Omental fat pad (tissue), 4 donors: ENCODE measurements at places on chromosomes 7 and 10.

DNA sequence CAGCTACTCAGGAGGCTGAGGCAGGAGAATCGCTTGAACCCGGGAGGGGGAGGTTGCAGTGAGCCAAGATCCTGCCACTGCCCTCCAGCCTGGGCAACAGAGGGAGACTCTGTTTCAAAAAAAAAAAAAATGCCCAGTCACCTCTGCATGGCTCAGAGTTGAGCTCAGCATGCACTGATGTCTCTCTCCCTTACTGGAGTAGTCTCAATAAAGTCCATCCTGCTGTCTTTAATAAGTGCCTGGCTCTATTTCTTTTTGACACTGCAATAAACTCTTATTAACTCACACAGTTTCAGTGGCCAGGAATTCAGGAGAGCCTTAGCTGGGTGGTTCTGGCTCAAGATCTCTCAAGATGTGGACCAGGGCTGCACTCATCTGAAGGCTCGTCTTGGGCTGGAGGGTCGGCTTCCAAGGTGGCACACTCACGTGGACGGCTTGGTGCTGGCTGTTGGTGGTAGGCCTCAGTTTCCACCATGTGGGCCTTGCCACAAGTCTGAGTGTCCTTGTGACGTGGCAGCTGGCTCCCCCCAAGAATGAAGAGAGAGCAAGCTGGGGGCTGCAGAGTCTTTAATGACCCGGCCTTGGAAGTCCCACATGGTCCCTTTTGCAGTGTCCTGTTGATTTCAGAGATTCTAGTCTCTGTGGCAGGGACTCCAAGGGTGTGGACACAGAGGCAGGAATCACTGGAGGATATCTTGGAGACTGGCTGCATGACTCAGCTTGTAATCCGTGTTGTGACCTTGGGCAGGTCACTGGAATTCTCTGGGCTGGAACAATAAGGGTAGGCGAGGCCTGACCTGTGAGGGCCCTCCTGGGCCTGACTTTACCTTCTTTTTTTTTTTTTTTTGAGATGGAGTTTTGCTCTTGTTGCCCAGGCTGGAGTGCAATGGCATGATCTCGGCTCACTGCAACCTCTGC, 85.9 kb upstream of the KMT2C start:
- DNase-seq: no peak

DNA sequence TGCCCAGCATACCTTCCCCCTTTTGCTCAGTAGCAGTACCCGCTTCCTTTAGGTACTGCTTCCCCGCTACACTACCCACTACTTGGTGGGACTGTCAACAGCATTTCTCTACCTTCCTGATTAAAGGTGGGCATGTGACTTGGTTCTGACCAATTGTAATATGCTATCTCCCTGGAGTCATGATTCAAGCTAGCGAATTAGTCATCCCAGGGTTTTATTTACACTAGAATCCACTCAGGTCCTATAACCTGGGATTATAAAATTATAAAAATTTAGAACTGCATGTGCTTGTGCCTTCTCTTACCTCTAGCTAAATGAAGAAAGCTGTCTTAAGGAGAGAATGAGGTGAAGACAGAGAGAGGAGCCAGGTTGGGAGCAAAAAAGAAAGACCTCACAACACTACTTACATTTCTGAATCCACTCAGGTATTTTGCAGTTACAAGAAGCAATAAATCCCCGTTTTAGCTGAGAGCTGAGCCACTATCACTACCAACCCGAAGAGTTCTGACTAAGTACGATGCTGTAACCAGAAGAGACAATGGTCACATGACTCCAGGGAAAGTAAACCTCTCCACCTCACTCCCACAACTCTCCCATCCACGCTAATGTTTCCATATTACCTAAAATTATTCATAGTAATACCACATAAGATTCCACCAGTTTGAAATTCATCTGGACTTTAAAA, 9.7 kb downstream of the GBX1 start:
- DNase-seq: no peak

GRCh38 chr10:7506571-7506970, 95.7 kb upstream of the SFMBT2 start:
- no peak for DNase-seq

DNA sequence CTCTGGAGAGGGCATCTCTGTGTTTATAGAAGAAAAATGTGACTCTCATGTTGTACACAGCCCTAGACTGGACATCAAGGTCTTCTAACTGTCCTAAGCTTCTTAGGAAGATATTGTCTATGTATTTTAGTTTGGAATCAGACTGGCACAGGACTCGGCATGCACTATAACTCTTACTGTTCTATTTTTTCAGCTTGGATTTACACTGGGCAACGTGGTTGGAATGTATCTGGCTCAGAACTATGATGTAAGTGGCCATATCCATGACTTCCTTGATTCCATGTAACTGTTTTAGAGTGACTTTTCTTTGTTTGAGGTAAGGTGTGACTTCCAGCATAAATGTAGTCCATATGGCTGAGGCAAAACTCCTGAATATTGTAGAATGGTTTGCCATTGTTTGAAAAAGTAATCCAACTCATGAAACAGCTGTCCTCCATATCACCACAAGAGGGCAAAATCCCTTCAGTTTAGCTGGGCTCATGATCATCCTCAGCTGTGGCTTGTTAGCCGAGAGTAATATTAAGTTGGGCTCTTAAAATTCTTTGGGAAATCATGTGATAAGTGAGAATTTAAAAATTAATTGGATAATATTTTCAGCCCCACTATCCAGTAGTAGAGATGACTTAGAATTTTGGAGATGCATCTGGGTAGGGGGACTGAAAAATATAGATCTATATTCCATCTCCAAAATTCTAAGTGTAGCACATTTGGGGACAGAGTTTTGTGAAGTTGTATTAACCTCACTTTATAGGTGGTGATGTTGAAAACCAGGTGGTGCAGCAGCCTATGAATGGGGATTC, 10.4 kb downstream of the STMP1 start:
- DNase-seq: no peak

DNA sequence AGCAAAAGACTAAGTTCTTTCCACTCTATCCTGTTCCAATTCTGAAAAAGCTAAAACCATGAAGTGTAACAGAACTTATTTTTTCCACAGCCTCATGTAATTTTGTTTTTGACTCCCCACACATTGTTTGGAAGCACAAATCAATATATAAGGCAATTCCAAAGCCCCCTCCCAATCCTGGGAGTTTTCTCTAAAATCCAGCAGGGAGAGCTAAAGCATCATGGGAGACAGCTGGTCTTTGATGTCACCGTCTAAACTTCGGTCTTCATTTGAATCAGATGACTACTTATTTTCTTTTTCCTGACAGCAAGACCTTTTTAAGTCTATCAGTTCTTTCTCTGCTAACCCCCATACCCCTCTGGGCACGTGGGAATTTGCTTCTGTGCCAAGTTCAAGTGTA, 33.3 kb upstream of the PON1 start:
- no peak for DNase-seq

GRCh38 chr10:100519311-100520051, at the start of gene SEC31B:
Gene SEC31B (minus strand): TSS chr10:100519861. CDS start chr10:100516952, 2,909 bp downstream.
- no peak for DNase-seq

DNA sequence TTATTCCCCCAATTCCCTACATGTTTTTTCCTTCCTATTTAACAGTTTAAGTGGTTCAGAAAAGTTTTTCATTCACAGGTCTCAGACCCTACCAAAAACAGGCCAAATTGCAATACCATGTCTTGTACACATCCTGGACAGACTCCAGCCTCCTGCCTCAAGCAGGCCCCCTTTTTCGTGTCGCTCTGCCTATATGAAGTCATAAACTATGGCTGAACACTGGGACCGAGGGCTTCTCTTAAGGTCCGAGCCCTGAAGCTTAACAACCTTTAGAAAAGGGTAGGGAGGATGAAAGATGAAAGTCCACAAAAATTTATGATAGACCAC, 1.4 kb downstream of the FBXW4 start:
- DNase-seq: no peak

- no peak for DNase-seq
Measured at GRCh38 chr7:107133396-107133795, 35.4 kb upstream of the HBP1 start.

DNA sequence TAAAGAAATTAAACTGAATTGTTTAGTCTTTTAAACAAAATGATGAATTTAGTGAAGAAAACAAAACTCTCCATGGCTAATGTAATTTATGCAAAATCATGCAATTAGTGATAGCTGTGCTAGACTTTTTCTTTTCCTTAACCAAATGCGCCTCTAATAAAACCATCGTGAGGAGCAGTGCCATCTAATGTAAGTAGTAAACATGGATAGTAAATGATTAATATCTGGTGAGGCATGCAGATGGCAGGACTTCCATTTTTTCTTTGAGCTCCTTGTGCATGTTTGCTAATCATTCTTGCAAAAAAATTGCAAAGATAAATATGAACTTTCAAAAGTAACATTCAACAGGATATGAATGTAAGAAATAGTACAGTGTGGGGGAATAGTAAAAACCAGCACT, 2.3 kb downstream of the INSYN2A start:
- no peak for DNase-seq

- no peak for DNase-seq
Measured at GRCh38 chr10:35950226-35950625, 308.1 kb upstream of the FZD8 start.

GRCh38 chr10:125494651-125495239, 188.2 kb downstream of the TEX36 start:
- no peak for DNase-seq

DNA sequence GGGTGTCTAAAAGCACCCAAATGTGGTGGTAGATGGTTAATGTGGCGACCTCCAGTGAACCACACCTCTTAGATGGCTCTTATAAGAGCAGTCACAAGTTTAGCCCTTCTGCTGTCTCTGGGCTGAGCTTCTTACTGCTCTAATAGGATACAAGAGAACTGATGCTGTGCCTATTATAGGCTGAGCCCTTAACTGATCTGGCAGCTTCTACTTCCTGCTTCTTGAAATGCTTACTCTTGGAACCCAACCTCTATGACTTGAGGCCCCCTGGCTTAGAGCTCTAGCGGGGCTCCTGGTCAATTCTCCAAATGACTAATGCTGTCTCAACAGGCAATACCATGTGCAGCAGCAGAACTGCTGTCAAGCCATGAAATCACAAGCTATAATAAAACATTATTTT, 35.0 kb upstream of the LSM8 start:
- DNase-seq: no peak

- DNase-seq: no peak
Measured at GRCh38 chr10:64682043-64682442, 1160.8 kb downstream of the REEP3 start.

GRCh38 chr7:123270570-123270969, 70.8 kb upstream of the SLC13A1 start:
- DNase-seq: no peak

- no peak for DNase-seq
Measured at GRCh38 chr7:140601566-140602174, 38.9 kb downstream of the DENND2A start.

DNA sequence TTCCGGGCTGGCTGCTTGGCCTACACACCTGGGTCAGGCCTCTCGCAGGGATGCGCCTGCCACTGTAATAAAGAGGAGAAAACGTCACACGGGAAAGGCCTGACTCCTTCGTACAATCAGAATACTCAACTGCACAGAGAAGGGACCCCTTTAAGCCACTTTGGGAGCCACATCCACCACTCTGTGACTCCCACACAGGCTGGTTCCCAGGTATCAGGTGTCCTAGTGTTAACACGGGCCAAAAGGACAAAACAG, 5.8 kb upstream of the ZNF736 start:
- DNase-seq: no peak

DNA sequence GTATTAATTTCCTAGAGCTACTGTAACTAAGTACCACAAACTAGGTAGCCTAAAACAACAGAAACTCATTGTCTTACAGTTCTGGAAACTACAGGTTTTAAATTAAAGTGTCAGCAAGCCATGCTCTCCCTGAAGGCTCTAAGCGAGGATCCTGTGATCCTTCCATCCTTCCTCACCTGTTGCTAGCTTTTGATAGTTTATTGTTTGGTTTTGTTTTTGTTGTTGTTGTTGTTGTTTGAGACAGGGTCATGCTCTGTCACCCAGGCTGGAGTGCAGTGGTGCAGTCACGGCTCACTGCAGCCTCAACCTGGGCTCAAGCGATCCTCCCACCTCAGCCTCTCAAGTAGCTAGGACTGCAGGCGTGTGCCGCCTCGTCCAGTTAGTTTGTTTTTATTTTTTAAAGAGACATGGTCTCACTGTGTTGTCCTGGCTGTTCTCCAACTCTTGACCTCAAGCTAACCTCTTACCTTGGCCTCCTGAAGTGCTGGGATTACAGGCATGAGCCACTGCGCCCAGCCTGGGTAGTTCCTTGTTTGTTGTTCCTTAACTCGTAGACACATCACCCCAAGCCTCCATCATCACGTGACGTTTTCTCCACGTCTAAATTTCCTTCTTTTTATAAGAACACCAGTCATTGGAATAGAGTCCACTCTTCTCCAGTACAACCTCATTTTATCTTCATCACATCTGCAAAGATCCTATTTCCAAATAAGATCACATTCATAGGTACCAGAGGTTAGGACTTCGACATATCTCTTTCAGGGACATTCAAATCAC, 109.1 kb downstream of the AKR1D1 start:
- no peak for DNase-seq

- no peak for DNase-seq
Measured at GRCh38 chr7:138934861-138935260, 46.3 kb downstream of the KIAA1549 start.

GRCh38 chr10:43209074-43209455, 57.8 kb downstream of the RASGEF1A start:
- no peak for DNase-seq

GRCh38 chr7:326273-326672, 36.3 kb downstream of the FOXL3 start:
- no peak for DNase-seq

DNA sequence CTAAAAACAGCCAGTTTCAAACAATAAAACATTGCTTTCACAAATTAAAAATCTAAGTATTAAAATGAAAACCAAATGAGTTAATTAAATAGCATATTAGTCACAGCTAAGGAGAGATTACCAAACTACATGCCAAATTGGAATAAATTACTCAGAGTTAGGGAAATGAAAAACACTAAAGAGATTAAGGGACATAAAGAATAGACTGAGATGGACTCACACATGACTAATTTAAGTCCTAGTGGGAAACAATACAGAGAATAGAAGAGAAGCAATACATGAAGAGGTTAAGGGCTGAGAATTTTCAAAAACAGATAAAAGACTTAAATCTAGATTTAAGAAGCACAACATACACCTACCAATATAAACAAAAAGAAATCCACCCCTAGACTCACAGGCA, 110.6 kb downstream of the ZFAND4 start:
- no peak for DNase-seq

DNA sequence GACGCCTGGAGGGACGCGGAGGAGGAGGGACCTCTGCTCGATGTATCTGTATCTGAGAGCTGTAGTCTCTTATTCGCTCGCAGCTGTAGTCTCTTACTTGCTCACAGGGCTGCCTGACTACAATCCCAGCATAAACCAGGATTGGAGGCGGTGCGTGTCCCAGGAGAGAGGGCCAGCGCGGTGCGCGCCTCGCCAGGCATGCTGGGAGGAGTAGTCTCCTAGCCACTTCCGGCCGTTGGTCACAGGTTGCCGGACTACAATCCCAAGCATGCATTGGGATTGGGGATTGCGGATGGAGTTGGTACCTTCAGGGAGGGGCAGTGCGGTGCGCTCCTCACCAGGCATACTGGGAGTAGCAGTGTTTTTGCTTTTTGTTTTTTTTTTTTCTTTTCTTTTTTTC, 421.7 kb upstream of the NUPR2 start:
- DNase-seq: no peak
